ENCODE measurements at places on chromosomes 6 and 20.

GRCh38 chr6:158972241-158973233 lies 27.5 kb downstream of the RSPH3 start:
- no peak for DNase-seq

- DNase-seq, result no peak
Observed at GRCh38 chr20:33099843-33100538, 20.5 kb downstream of the BPIFB4 start.

DNA sequence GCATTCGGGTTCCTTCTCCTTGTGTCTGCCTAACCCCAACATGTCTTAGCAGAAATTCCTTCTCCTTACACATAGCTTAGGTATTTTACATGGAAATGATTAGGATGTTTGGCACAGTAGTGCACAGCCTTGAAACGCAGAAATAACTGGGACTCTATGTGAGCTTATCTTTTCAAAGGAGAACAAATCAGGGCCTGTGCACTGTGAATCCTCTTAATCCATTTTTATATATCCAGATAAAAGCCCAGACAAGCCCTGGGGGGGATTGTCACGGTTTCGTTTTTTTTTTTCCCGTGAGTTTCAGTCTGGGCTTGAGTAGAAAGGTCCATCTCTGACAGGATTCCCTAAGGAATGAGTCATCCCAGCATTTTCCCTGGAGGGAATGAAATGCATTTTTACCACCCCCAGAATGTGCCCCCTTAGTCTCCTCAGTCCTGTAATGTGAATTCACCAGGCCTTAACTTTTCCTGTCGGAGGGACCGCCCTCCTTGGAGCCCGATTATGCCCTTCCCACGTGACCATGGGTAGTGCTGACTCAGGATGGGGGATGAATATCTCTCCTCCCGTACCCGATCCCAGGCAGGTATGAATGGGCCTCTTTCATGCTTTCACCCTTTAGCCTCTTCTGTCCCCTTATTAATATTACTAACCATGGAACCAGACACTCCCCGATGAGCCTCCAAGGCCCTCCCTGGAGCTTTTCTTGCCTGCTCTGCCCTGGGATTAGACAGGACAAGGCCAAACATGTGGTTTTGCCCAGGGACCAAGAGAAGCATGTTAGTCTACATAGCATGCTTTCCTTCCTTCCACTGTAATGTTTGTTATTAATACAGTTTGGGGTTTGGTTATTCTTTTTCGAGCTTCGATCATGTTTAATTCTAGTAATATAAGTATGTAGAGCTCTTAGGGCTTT lies 23.9 kb upstream of the NAA20 start:
- no peak for DNase-seq

DNA sequence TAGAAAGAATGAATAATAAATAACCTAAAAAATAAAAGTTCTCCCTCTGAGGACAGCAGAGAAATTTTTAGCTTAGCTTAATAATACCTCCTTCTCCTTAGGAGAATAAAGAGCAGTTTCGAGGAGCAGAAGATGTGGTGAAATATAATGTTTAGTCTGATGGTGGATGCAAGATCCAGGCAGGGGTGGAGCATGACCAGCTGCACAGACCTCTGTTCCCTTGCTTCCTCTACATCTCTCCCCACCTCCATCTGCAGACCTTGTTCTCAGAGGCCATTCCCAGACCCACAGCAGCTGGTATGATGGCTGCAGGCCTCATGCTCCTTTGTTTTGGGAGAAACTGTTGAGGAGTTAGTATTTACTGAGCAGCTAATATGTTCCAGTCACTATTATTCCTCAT lies 1.5 kb downstream of the BTN3A2 start:
- no peak for DNase-seq

DNA sequence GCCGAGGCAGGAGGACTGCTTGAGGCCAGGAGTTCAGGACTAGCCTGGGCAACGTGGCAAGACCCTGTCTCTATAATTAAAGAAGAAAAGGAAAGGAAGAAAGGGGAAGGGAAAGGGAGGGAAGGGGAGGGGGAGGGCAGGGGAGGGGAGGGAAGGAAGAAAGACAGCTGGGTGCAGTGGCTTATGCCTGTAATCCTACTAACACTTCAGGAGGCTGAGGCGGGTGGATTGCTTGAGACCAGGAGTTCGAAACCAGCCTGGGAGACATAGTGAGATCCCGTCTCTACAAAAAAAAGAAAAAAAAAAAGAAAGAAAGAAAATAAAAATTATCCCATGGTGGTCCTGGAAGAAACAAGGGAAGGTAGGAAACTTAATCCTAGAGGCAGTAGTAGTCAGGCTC lies 33.5 kb downstream of the BCL2L1 start:
- DNase-seq, result no peak

- DNase-seq, result no peak
Observed at GRCh38 chr6:142551274-142551811, 249.5 kb downstream of the ADGRG6 start.

- no peak for DNase-seq
Observed at GRCh38 chr20:24208652-24209051, 220.1 kb upstream of the GGTLC1 start.

DNA sequence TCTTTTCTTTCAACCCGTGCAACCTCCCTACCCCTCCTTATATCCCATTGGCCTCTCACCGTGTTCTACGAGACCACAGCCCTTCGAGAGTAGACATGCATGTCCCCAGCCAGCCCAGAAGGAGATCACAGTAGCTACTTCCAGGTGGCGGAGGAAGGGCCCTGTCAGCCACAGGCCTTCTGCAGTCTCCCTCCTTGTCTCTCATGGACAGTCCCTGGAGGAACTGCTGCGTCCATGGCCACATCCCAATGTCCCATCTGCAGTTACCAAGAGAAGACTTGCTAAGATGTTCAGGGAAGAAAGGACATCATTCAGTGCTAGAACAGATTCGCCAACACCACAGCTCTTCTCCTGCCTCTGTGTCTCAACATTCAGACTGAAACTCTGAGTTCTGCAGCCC lies 61.6 kb upstream of the QKI start:
- no peak for DNase-seq

DNA sequence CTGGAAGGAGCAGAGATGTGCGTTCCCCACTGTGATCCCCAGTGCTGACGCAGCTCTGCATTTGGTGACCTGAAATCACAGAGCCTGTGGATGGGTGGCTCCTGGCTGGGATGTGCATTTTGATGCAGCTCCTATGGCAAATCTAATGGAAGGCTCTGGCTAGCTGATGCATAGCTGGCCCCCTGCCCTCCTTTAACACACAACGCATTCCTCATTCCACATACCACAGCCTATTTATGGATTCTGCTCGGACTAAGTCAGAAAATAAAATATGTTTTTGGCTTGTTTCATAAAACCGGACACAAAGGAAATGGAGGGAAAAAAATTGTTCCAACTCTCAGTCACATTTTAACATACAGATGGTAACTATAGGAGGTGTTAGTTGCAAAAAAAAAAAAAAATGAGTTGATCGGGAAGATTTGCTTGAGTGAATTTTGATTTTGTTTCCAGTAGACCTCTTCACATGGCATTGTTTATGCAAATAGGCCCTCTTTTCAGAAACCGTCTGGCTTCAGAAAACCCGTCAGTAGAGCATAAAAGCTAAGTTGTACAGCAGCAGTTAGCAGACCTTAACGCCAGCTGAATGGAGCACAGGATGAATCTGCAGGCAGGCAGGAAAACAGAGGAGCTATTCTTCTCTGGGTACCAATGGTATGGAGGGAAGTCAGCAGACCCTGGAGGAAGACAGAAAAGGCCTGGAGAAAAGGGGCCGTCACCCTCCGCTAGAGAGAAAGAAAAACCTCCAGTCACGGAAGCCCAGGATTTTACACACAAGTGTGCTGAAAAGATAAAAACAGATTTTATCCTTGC lies 215.4 kb downstream of the HDGFL1 start:
- no peak for DNase-seq

- no peak for DNase-seq
Observed at GRCh38 chr6:98695091-98695801, 139.1 kb upstream of the POU3F2 start.

- no peak for DNase-seq
Observed at GRCh38 chr20:37735541-37735940, 41.7 kb downstream of the CTNNBL1 start.

DNA sequence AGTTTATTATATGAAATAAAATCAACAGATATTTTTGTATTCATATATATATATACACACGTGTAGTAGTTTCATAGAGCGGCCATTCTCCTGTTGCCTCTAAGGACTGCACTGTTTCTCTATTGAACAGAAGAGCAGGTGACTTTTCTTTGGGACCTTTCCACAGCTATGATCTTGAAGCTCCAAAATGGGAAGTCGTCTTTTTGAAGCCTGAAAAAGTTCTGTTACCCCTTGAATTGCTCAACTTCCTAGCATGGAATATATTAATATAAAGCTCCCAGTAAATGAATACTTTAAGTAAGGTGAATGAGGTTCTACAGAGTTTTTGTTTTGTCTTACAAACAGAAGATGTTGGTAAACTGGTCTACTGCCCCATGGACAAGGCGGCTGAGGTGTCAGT lies 42.2 kb upstream of the ADTRP start:
- DNase-seq, result no peak

GRCh38 chr6:15941168-15941567 lies 187.7 kb upstream of the MYLIP start:
- DNase-seq, result no peak

DNA sequence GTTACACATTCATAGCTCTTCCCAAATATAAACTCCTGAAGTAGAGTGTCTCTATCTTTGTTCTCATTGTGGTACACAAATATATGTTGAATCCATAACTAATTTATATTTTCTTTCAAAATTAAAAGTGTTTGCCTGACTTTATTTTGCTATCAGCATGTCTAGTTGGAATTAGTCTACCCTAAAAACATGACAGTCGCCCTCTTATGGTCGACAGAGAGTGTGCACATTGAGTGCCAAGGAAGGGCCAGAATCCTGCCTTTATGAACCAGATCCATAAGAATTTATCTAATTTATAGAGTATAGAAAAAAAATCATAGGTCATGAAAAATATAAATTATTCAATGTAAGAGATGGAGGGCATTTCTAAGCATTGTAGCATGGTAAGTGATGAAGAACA lies 12.3 kb upstream of the DEFB112 start:
- DNase-seq, result no peak

- no peak for DNase-seq
Observed at GRCh38 chr6:53376661-53377226, 28.0 kb upstream of the ELOVL5 start.

GRCh38 chr6:135118134-135118730 lies 62.9 kb upstream of the MYB start:
- DNase-seq, result no peak

DNA sequence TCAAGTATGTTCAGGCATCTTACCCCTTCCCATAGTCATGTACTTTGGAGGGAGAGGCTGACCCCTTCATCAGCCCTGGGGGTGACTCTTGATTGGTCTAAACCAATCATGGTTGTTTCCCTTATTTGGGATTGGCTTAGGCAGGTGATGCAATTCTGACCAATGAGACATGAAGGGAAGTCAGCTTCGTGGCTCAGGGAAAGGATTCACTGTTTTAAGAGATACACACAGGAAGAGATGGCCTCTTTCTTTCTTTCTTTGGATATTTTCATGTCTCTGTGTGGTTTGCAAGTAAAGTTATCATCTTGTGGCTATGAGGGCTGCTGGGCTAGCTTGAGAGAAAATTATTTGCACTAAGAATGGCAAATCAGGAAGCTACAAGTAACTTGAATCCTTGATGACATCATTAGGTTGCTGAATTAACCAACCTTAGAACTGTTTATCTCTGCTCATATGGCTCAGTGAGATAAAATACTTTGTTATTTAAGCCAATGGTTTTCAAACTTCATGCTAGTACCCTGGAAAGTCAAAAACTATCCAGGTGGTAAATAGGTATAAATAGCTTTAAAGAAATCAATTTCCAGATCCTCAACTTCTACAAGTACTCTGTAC lies 144.2 kb upstream of the CENPW start:
- no peak for DNase-seq

- DNase-seq, result no peak
Observed at GRCh38 chr6:32963866-32964265, 4.5 kb upstream of the BRD2 start.

- DNase-seq, result no peak
Observed at GRCh38 chr6:40723967-40724366, 136.8 kb upstream of the LRFN2 start.

DNA sequence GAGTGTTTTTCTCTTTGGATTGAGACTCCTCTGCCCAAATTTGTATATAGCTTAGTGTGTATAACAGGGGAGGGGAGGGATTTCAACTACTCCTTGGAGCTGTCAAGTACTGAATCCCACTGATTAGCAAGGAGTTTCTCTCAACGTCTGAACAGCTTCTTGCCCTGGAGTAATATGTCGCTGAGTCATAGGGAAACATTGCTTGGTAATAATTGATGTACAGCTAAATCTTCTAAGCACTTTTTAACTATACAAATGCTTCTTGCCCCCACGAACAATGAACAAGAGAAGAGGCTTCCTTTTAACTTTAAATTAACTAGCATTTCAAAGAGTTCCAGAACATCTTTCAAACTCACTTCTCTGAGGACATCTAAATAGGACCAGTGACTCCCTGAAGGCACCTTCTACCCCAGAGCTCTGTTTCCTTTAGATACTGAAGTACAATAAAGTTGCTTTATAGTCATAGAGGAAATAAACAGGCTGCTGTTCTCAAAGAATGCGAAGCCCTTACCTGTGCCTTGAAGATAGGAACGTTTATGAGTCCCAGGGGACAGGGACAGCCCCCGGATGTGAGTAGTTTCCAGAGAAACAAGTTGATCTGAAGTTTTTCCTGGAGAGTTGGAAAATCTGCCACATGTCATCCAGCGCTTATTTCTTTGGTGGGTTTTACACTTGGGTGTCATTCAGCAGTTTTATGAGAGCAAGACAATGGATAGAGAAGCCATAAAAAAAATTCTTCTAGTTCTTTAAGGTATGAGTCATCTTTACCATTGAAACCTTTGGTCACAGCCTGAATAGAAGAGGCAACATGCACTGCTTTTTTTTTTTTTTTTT lies 462.5 kb upstream of the BTBD3 start:
- no peak for DNase-seq

DNA sequence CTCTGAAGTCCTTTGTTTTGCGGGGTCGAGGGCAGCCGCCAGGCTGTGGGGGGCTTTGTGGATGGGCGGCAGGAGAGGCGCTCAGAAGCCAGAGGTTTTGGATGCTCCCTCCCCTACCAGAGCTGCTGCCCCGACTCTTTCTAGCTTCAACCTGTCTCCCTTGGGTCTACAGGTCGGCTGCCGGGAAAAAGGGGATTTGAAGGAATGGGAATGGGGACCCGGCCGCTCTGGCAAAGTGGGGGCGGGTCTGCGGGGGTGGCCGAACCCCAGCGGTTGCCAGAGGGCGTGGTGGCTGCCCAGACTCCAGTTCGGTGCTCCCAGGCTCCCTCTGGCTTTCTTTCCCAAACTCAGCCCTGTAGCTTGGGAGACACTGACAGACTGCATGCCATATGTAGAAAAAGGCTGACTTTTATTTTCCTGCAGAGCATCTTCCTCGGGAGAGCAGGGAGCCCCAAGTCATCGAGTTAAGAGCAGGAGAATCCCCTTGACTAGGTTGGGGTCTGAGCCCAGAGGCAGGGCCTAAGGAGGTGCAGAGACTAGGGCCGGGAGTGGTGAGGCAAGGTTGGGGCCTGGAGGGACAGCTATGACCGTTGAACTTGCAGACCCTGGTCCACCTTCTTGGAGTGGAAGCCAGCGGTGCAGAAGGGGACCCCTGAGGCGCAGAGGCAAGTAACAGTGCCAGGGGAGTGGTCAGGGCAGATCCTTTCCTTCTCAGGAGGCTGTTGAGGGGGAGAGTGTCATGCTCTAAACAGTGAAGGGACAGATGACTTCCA lies 1.4 kb upstream of the PPP1R18 start:
- no peak for DNase-seq

GRCh38 chr6:158109748-158110147 lies 58.3 kb downstream of the SERAC1 start:
- DNase-seq, result no peak
